ENCODE measurements at places on chromosomes 1 and 21.

GRCh38 chr1:94951509-94952208 is 24.7 kb upstream of the CNN3 start:
- DNase-seq: no peak

GRCh38 chr1:233627823-233628222 is 13.9 kb downstream of the KCNK1 start:
- DNase-seq: no peak

- no peak for DNase-seq
Measured at GRCh38 chr1:99726818-99727217, 39.6 kb downstream of the FRRS1 start.

GRCh38 chr21:37784591-37785318 is 131.5 kb downstream of the KCNJ6 start:
- DNase-seq: no peak

GRCh38 chr1:8354038-8354437 is 36.1 kb downstream of the SLC45A1 start:
- no peak for DNase-seq

DNA sequence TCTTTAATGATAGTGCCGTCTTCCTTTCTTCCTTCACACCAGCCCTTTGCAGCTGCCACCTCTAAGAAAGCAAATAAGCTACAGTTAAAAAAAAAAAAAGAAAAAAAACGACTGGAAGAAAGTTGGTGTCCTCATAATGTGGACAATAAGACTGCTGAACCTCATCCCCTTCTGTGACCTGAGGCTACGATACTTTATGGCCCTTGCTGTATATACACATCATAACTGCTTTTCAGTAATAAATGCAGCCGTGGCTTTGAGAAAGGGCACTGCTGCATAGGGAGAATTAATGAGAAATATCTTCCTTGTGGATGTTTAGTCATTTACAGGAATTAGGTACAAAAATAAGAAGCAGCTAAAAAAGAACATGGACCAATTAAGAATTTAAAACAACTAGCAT is 333.8 kb upstream of the ADGRL2 start:
- no peak for DNase-seq

DNA sequence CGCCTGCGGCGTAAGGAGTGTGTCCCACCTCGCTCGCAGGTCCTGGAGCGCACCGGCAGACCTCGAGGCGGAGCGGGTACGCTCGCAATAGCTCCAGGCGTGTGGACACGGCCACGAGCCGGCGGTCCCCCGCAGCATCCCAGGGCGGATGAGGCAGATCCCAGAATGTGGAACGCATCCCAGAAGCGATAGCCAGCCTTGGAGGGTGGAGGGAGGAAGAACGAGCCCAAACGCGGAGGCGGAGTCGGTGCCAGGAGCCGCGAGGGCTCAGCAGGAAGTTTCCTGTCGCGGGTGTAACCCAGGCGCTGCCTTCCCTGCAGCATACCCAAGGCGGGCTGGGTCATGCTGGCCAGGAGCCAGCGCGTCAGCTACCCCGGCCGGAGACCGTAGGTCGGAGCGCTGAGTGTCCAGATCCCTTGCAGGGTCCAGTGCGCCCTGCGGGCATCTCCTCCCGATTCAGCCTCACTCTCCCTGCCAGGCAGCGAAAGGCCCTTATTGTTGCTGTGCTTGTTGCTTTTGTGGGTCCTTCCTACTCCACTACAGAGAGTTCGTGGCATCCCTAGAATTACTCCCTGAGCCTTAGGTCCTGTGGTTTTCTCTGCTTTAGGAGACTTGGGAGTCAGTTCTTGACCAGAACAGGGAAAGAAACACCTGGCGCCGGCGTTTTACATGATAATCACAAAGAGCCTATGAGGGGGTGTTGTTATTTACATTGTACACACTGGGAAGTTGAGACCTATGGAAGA is 27.7 kb downstream of the STYXL2 start:
- peak; percentile 20 for DNase-seq

DNA sequence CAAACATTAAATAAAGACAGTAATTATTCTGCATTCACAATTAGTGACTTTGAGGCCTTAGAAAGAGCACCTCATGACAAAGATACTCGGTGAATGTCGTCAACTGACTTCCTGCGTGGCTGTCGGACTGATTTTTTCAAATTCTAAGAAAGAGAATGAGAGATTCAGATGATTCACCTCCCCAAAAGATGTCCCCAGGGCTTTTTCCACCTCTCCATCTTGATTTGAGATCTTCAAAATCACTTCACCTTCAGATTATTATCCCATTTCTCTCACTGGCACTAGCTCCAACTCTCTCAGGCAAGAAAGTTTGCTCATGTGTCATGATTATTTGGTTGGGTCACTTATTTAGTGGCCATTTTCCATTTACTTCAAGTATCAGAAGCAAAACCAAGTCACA is 5.0 kb upstream of the EDEM3 start:
- no peak for DNase-seq

- DNase-seq: peak; percentile 50
Measured at GRCh38 chr1:172390683-172391551, 29.6 kb upstream of the C1orf105 start.

- DNase-seq: peak; percentile 7
Measured at GRCh38 chr21:38470755-38471154, 27.5 kb downstream of the ERG start.

GRCh38 chr1:4153571-4153970 is 253.5 kb upstream of the C1orf174 start:
- DNase-seq: no peak

GRCh38 chr21:27035791-27036190 is 68.9 kb upstream of the ADAMTS5 start:
- no peak for DNase-seq

DNA sequence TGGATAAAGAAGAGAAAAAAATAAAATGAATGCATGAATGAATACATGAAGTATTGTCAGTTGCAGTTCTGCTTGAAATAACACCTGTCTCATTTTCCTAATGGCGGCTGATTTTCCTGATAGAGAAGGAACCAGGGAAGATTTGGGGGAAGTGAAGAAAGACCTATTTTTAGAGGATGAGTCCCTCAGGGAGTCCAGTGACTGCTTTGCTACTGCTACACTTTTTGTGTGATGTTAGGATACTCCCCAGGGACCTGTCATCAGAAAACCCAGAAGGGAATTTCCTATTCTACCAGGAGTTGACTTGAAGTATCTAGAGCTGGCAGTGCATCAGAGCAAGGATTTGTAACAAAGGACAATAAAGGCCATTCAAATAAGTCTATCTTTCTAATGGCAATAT is 114.8 kb downstream of the MAB21L3 start:
- no peak for DNase-seq

DNA sequence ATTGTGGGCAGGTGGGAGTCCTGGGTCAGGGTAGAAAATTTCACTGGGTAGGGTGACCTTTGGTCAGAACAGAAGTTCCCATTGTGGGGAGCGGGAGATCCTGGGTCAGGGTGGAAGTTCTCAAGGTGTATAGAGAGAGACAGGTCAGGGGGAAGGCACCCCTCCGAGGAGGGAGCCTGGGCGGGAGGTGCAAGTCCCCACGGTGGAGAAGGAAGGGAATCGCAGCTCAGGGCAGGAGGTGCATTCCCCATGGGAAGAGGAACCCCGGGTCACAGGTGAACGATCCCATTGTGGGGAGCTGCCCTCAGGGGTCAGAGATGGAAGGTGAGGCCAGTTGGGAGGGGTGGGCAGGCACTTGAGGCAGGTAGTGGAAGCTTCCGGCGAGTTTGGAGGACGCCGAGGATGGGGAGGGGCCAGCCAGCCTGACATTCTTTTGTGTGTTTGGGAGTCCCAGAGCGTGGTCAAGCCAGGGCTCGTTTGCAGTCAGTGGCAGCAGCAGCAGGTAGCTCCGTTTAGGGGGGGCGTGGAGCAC is 637 bp downstream of the LYPLA2 start:
- no peak for DNase-seq

GRCh38 chr1:227395426-227396028 is 77.2 kb upstream of the CDC42BPA start:
- no peak for DNase-seq
